NCI-H460 (cell line): ENCODE measurements at places on chromosomes 1 and 21. TPM values are rescaled to one million over a fixed set of nuclear protein-coding genes. Genes with fewer than 3 reads are reported as not detected.
A peak's percentile ranks its signal among the peaks of the same experiment; 100 is the strongest.

- no peak for DNase-seq
These were observed 24.1 kb upstream of the ABCG1 start for GRCh38 chr21:42194863-42195262.

GRCh38 chr1:178768423-178768822 lies 43.4 kb downstream of the RALGPS2 start:
- DNase-seq: peak; percentile 37

DNA sequence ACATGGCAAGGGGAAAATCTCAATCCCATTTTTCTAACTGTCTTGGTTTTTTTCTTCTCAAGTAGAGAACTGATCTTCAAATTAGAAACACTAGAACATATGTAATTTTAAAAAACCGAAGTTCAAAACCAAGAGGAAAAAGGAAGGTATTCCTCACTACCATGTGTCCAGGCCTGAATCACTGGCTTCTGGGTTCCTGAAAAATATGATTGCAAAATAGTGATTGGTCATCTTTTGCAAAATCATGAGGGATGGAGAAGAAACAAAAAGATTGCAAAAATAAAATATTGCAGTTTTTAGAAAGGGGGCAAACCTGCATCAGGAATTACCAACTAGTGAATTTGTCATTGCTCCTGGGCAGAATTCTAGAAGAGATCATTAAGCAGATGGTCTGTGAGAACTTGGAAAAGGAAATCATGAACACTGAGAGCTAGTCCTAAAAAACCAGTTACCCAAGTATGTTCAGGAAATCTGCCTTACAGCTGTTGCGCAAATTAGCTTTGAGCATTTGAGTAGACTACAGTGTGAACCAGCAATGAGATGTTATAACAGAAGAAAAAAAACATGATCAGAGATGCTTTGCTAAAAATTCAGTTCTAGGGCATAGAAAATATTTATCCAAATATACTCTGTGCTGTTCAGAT lies 49.4 kb downstream of the SPATA46 start:
- DNase-seq: no peak

GRCh38 chr1:27561124-27561899 lies 42.6 kb downstream of the AHDC1 start:
- DNase-seq: no peak

The AADACL4 gene
- not detected in 2 replicates for total RNA-seq

GRCh38 chr1:201511941-201512539 lies 5.1 kb upstream of the CSRP1 start:
- no peak for DNase-seq

DNA sequence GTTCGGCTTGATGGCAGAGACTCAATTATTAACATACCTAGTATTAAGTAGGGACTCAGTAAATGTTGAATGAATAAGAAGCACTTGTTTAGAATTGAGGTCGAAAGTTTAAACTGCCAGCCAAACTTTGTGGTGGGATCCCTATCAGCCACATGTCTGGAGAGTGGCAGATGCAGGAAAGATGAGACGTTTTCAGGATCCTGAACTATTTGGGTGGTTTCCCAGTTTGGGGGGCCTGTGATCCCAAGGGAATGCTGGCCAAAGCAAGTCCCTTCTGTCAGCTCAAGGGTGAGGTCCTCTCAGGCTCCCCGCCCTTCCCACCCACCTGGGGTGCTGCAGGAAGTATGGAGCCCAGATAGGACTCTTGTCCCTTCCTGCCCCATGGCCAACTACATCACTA lies 38.6 kb downstream of the KCNC4 start:
- DNase-seq: no peak

The LYPD8 gene
- total RNA-seq: not detected in 2 replicates

The LCE2B gene
- not detected in 2 replicates for total RNA-seq

- no peak for DNase-seq
These were observed 5.2 kb downstream of the AGO1 start for GRCh38 chr1:35888255-35888654.

DNA sequence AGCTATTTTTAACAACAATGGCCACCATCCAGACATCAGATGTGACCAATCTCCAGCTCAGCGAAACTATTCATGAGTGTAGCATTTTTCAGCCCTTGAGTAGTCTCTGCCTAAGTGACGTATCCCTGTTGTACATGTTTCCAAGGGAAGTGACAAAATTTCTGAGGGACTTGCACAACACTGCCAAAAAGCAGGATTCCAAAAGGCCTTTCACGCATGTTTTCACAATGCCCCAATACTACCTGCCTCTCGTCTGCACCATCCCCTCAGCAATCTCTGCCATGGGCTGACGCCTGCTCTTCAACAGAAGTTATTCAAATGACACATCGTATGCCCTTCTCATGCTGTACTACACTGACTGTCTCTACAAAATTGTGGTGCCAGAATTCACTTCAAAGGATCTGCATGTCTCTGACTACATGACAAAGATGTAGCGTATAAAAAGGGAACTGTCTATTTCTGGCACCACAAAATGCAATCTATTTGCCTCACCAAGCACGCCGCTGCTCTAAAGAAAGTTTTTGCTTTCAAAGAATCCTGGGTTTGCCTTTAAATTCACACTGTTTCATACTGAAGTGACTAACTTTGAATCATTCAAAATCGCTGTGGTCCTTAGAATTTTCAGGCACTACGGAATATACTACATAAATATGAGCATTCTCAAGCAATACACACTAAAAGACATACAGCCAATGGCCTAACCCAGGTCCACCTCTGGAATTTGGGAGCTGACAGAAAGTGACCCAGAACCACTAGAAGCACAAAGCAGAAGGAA lies 32.9 kb downstream of the JAK1 start:
- peak; percentile 64 for DNase-seq

GRCh38 chr1:231013391-231014015 lies 26.6 kb downstream of the FAM89A start:
- no peak for DNase-seq

GRCh38 chr1:8396083-8396785 lies 78.3 kb downstream of the SLC45A1 start:
- no peak for DNase-seq

- no peak for DNase-seq
These were observed 368.0 kb upstream of the PRMT6 start for GRCh38 chr1:106688446-106688845.

The GUK1 gene
- total RNA-seq: 169 and 195 TPM in 2 replicates

DNA sequence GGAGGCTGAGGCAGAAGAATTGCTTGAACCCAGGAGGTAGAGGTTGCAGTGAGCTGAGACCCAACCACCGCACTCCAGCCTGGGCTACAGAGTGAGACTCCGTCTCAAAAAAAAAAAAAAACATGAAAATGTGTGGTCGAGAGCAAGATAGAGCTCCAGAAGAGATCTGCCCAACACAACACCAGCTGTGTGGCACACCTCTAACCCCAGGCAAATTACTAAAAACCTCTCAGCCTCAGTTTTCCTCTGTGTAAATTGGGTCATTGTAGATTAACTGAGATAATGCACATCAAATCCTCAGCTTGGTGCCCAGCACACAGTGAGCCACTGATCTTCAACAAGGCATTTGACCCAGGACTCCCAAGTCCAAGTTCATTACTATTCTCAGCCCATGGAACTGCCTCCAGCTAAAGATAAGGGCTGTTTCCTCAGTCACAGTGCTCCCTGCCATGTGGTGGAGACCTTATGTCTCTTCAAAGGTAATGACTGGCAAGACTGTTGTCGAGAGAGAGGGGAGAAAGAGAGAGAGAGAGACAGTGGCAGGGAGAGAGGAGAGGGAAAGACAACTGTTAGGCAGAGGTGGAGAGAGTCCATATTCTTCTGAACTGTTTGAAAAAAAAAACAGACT lies 58.1 kb downstream of the PTP4A2 start:
- DNase-seq: no peak

- no peak for DNase-seq
These were observed 725 bp downstream of the CR1L start for GRCh38 chr1:207645635-207646081.

DNA sequence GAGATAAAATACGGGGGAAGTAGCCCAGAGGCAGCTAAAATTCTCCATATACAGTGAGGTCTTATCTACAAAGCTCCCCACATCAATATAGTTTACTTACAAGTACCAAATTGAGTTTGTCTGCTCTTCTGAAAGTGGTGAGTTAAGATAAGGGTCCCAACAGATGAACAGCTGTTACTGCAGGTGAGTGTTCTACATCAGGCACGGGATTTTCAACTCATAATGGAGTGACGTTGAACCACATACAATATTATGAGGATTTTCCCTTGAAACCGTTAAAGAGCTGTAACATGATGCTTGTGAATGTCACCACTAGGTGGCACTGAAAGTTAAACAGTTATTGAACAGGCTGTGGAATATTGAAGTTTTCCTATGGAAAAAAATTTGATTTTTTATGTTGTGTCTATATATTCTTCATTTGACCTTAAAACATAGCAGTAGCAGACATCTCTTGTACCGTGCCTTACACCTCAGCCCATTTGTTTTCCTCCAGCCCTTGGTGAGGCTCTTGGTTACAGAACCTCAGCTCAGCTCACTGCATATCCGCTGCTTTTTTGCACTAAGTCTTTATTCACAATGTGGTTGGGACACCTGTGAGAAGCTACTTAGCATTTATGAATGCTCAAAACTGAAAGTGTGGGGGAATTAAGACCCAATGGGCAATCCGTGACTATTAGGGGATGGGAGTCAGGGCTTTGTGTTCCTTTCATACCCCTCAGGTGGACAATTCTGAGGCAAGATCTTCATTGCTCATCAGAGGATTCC lies 23.2 kb downstream of the CD1D start:
- DNase-seq: peak; percentile 68

The DCDC2B gene
- not detected in 2 replicates for total RNA-seq

DNA sequence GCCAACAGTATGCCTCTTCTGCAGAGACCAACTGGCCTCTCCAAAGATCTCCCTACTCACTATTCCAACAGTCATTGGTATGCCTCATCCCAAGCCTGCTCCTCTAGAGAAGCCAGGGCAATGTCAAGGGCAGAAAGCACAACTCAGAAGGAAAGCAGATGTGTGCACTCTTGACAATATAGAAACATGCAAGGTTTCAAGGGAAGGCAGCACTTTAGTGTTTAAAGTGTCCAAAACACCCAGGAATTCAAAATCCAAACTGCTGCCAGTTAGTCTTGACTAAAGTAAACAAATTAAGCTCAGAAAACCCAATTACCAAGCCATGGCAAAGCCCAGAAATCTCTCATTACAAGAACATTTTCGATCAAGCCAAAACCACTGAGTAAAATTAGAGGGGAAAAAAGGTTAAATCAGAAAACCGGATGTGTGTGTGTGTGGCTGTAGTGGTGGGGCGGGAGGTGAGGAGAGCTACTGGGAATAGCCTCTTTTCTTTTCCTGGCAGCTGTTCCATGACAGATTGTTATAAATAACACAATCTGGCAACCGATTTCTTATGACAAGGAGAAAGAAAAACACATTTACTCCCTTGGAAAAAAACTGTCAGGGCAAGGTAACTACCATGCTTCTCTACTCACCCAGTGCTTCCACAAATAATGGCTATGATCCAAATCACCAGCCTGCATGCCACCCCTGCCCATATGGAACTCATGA lies 39.2 kb downstream of the EIF2B3 start:
- DNase-seq: no peak

DNA sequence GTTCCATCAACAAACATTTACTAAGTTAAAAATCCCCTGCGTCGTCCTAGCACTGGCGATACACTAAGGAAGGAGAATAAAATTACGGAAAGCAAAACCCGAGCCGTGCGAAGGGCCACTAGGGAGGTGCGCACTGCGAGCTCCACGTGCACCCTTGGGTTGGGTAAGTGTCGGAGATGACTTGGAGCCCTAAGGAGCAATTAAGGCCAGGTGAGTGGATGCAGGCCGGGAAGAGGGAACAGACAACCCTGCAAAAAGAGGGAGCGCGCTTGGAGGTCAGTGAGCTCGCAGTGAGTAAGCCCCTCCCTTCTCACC lies 704 bp downstream of the WDR4 start:
- no peak for DNase-seq

The CYP4Z1 gene
- not detected in 2 replicates for total RNA-seq

DNA sequence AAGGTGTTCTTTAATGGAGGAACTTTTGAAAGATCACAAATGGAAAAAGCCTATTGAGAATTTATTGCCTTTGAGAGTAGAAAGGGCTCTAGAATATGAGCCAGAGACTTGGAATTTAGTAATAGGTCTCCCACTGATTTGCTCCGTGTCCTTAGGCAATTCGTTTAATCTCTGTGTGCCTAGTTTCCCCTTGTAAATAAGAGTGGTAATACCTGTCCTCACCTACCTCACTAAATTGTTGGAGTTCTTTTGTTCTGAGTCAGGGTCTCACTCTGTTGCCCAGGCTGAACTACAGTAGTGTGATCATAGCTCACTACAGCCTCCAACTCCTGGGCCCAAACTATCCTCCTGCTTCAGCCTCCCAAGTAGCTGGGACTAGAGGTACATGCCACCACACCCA lies 15.0 kb upstream of the TEKT2 start:
- DNase-seq: no peak

The ANKRD34A gene
- total RNA-seq: 1.2 and 1.6 TPM in 2 replicates

The CASQ2 gene
- not detected in 2 replicates for total RNA-seq
